ENCODE measurements at places on chromosomes 6 and 20.

DNA sequence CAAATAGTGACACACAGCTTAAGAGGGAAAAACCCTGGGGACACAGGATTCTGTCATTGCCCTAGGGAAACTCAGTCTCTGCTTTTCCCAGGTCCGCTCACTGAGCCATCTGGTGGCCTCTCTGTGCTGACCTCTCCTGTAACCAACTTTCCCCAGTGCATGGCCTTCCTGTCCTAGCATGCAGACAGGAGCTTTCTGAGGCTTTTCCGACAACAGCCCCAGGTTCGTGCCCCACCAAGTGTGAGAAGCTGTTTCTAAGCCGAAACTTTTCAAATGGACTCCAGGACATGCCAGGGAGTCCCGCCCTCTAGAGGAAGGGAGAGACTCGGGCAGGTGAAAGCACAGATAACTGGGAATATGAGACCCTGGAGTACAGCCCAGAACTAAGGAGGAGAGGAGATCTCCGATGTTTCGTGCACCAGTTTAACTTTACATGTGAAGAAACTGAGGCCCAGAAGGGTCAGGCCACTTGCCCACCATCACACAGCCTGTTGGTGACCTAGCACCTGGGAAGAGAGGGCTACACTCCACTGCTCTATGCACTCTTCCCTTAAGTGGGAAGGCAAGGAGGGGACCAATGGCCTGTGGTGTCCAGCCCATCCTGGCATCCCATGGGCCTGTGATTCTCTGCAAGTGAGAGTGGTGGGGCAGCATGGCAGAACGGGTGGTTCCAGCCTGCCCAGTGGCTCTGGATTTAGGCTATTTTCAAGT lies 46.2 kb downstream of the RPP40 start:
- no peak for DNase-seq

DNA sequence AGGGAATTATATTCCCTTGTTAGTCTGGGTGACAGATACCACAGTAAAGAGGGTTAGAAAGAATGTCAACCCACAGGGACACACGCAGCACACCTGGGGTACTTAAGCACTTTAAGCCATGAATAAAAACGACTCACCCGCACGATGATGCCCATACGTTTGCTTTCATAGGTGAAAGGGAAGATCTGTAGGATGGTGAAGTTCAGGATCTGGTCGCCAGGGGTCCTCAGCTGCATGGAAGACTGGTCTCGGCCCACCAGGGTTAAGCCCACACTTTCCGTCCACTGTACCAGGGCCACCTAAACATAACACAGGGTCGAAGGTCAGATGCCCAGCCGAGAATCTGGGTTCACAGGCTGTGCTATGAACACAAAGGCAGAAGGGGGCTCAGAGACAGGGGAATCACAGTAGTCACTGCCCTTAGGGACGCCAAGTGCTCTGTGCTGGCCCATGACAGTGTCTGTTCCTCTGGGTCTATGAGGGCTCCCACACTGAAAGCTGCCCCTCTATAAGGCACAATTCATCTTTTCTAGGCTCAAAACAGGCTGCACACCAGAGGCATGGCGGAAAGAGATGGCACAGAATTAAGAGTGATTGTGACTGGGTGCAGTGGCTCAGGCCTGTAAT lies 96.8 kb upstream of the NFATC2 start:
- no peak for DNase-seq

GRCh38 chr6:79377047-79377446 lies 142.6 kb upstream of the HMGN3 start:
- no peak for DNase-seq

DNA sequence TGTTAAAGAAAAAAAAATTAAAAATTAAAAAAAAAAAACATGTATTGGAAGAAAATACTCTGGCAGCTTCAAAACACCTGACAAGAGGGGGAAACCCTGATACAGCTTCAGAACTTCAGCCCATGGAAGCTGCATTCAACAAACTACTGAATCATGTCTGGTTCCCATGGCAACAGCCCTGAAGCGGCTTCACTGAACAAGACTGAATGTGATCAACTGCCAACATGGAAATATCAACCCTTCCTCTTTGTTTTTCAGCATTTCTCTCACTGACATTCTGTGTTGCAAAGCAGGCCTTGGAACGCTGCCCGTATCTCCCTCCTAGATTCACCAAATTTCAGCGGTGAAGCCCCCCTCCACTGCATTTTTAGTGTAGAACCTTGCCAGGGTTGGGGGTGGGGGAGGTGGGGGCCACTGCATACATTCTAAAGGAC lies 91.3 kb upstream of the SHLD1 start:
- peak; percentile 66 for DNase-seq

GRCh38 chr6:140320081-140321080 lies 945.9 kb upstream of the CITED2 start:
- DNase-seq = no peak
